ENCODE measurements at places on chromosomes 16 and 17. TPM values are rescaled to one million over a fixed set of nuclear protein-coding genes. Genes with fewer than 3 reads are reported as not detected.

GRCh38 chr17:39058524-39058923 lies 91.3 kb upstream of the FBXO47 start:
- DNase-seq = no peak

DNA sequence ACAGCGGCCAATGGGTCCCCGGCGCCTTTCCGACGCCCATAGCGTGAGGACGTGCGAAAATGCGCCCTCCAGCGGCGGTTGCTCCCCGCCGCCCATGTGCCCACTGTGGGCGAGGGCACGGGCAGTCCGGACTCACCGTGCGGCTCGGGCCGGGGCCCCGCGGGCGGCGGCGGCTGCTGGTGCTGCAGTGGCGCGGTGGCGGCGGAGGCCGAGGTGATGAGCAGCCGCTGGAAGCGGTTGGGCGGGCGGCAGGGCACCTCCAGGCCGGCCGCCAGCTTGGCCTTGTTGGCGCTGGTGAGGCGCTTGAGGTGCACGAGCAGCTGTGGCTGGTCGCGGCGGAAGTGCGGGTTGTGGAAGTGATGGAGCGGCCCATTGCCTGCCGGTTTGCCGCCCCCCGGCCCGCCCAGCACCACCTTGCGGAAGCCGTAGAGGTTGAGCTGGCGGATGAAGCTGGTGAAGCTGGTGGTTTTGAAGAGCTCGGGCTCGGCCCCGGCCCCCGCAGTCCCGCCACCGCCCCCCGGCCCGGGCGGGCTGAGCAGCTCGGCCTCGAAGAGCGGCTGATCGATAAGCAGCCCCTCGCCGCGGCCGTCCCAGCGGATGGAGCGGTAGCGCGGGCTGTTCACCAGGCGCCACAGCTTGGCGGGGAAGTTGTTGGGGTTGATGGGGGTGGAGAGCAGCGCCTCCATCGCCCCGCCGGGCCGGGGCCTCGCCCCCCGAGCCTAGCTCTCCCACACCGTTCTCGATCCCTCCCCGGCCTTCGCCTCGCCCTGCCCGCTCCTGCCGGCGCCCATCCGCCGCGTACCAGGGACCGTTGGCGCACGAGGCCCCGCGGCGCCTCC lies at the start of gene HSF5:
TSS of gene HSF5 (minus strand) at position 820 of the 839 bp plus-strand sequence. CDS start at position 686, 134 bp downstream.
- peak; percentile 27 for DNase-seq

Gene GRB7
- polyA plus RNA-seq = 58.0 TPM

DNA sequence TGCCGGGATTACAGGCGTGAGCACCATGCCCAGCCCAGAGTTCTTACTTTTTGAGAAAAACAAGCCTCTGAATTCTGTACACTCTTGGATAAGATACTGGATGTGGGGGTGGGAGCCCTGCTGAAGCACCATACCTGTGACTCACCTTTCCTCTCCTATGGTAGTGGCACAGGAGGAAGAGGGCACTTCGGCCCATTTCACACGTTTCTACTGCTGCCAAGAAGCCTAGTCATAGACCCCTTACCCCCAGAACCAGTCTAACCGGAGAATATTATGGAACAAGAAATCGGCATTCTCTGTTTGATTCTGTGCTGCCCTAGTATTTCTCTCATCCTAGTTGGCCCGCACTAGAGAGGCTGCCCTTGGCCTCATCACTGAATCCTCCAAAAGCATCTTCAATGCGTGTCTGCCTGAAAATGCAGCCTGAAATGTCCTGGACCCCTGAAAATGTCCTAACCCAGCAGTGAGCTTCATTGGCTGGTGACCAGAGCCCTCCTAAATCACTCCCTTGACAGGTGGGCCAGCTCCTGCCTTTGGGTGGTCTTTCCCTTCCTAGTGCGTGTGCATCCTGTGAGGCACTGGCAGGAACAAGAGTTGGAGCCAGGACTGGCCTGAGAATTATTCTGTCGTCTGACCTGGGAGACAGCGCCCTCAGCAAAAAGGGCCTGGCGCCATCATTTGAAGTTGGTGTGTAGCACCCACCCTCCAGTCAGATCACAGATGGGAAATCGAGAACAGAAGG lies 37.9 kb downstream of the NDEL1 start:
- no peak for DNase-seq

- DNase-seq = no peak
These were observed 38.5 kb upstream of the CES5A start for GRCh38 chr16:55913716-55914115.
